A549 treated with RU486 at 1 μM for 4 hours (cell line): ENCODE measurements at places on chromosomes 3 and 15. TPM values are rescaled to one million over a fixed set of nuclear protein-coding genes. Genes with fewer than 3 reads are reported as not detected.

IGF1R gene
- total RNA-seq, result 42.8 to 66.0 TPM (median 56.9 TPM) in 5 replicates

THBS1 gene
- 29.2 to 48.5 TPM (median 39.2 TPM) in 5 replicates for total RNA-seq

AHSG gene
- 0.18 TPM in 1 of 5 replicates, not detected in the others for total RNA-seq

ARGFX gene
- total RNA-seq, result not detected in 5 replicates

IDH3A gene
- total RNA-seq, result 69.5 to 97.3 TPM (median 72.2 TPM) in 5 replicates

ADCY5 gene
- 0.09 to 0.81 TPM (median 0.50 TPM) in 5 replicates for total RNA-seq

VGLL3 gene
- total RNA-seq, result 2.4 to 8.8 TPM (median 7.3 TPM) in 5 replicates

GAP43 gene
- total RNA-seq, result 0.08 TPM in 1 of 5 replicates, not detected in the others

NR2E3 gene
- 0.14 to 0.29 TPM (median 0.19 TPM) in 4 of 5 replicates, not detected in the other for total RNA-seq

SLC28A2 gene
- not detected in 5 replicates for total RNA-seq

MORC1 gene
- total RNA-seq, result not detected in 5 replicates

CCRL2 gene
- total RNA-seq, result 0.12 to 0.43 TPM (median 0.23 TPM) in 4 of 5 replicates, not detected in the other

IL17RD gene
- 0.70 to 1.3 TPM (median 0.90 TPM) in 5 replicates for total RNA-seq

XYLB gene
- total RNA-seq, result 3.6 to 4.6 TPM (median 4.0 TPM) in 5 replicates

GRM2 gene
- total RNA-seq, result 0.03 to 0.05 TPM in 2 of 5 replicates, not detected in the others

RFTN1 gene
- total RNA-seq, result 2.9 to 3.4 TPM (median 3.2 TPM) in 5 replicates

GOLGA8G gene
- total RNA-seq, result not detected in 5 replicates

RBPMS2 gene
- 6.4 to 9.5 TPM (median 7.7 TPM) in 5 replicates for total RNA-seq

EPHA3 gene
- not detected in 5 replicates for total RNA-seq
